GM23338 (cell line): ENCODE measurements at places on chromosomes 4 and X. TPM values are rescaled to one million over a fixed set of nuclear protein-coding genes. Genes with fewer than 3 reads are reported as not detected.

Gene PRSS48
- not detected in 2 replicates for total RNA-seq

GRCh38 chr4:140928880-140929279 lies 172.7 kb upstream of the TBC1D9 start:
- no peaks in the 10 kb centered on the region for H3K36me3 ChIP-seq
- no peak for DNase-seq
- H3K4me1 ChIP-seq: peaks cover 8% of the 10 kb centered on the region
- no peak overlapping the region for H3K27ac ChIP-seq

GRCh38 chrX:20382518-20383297 lies 116.0 kb upstream of the RPS6KA3 start:
- H3K36me3 ChIP-seq: no peaks in the 10 kb centered on the region
- H3K4me1 ChIP-seq: no peaks in the 10 kb centered on the region
- DNase-seq: no peak
- no peak overlapping the region for H3K27ac ChIP-seq

- no peaks in the 10 kb centered on the region for H3K36me3 ChIP-seq
- peaks cover 15% of the 10 kb centered on the region for H3K4me1 ChIP-seq
- no peak overlapping the region for H3K4me3 ChIP-seq
- H3K27ac ChIP-seq: no peak overlapping the region
- no peaks in the 10 kb centered on the region for H3K27me3 ChIP-seq
- DNase-seq: no peak
These were observed 2.3 kb upstream of the GRSF1 start for GRCh38 chr4:70841951-70842350.

DNA sequence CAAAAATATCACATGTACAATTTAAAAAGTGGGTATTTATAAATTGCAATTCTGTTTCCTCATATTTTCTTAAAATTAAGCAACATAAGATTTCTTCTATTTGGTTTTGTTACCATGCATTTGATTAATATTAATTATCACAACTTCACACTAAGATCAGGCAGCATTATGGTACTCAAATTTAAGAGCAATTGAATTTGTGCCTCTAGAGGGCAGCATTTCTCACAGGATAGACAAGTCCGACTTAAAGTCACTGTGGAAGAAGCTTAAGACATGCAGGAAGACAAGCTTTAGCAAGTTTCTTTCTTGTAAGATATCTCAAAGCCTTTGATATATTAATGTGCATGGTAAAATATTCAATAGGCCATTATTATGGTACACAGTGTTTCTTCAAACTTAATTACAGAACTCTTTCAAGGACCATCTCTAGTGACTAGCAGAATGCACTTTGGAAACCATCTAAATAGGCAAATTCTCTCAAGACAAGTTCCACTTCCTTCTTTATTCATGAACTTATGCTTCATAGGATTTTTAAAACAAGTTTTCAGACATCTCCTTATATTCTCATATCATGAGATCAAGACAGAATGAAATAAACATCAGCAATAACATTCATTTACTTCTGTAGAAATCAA lies 35.0 kb downstream of the FBXW7 start:
- H3K4me3 ChIP-seq: no peak overlapping the region

GRCh38 chr4:132513491-132513890 lies 635.6 kb upstream of the PCDH10 start:
- H3K27me3 ChIP-seq: no peaks in the 10 kb centered on the region
- H3K4me3 ChIP-seq: no peak overlapping the region
- peak; percentile 28 for DNase-seq

DNA sequence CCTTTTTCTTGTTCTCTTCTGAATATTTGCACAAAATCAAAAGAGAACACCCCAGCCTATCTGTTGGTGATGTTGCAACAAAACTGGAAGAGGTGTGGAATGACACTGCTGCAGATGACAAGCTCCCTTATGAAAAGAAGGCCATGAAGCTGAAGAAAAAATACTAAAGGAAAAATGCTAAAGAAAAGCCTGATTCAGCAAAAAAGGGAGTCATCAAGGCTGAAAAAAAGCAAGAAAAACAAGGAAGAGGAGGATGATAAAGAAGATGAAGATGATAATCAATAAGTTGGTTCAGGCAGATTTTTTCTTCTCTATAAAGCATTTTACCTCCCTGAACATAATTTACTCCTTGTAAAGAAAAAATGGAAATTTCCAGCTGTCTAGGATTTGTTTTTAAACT lies 1538.8 kb downstream of the RPA4 start:
- no peaks in the 10 kb centered on the region for H3K27me3 ChIP-seq
- no peak overlapping the region for H3K27ac ChIP-seq
- DNase-seq: no peak
- H3K36me3 ChIP-seq: no peaks in the 10 kb centered on the region

GRCh38 chr4:47913330-47913729 lies 1.1 kb downstream of the NFXL1 start:
- H3K36me3 ChIP-seq: 0 out of 2 replicates have a peak, but pooled peaks cover 6% of the 10 kb centered on the region
- DNase-seq: peak; percentile 12
- H3K27ac ChIP-seq: peak overlapping the region; percentile 94
- peaks cover 8% of the 10 kb centered on the region; the same call in 1 of the 2 replicates for H3K4me1 ChIP-seq

GRCh38 chr4:38872620-38873019 lies 5.0 kb downstream of the FAM114A1 start:
- no peaks in the 10 kb centered on the region for H3K27me3 ChIP-seq
- H3K4me3 ChIP-seq: no peak overlapping the region
- H3K27ac ChIP-seq: no peak overlapping the region
- H3K4me1 ChIP-seq: peaks cover 6% of the 10 kb centered on the region; the same call in 1 of the 2 replicates
- H3K36me3 ChIP-seq: no peaks in the 10 kb centered on the region
